Activated CD8-positive, alpha-beta memory T cell treated with anti-CD3 and anti-CD28 coated beads for 1 hour (primary cell): ENCODE measurements at places on chromosomes 11 and 22.

GRCh38 chr11:71452199-71453036 is 585 bp upstream of the NADSYN1 start:
- peak; percentile 29 for DNase-seq

DNA sequence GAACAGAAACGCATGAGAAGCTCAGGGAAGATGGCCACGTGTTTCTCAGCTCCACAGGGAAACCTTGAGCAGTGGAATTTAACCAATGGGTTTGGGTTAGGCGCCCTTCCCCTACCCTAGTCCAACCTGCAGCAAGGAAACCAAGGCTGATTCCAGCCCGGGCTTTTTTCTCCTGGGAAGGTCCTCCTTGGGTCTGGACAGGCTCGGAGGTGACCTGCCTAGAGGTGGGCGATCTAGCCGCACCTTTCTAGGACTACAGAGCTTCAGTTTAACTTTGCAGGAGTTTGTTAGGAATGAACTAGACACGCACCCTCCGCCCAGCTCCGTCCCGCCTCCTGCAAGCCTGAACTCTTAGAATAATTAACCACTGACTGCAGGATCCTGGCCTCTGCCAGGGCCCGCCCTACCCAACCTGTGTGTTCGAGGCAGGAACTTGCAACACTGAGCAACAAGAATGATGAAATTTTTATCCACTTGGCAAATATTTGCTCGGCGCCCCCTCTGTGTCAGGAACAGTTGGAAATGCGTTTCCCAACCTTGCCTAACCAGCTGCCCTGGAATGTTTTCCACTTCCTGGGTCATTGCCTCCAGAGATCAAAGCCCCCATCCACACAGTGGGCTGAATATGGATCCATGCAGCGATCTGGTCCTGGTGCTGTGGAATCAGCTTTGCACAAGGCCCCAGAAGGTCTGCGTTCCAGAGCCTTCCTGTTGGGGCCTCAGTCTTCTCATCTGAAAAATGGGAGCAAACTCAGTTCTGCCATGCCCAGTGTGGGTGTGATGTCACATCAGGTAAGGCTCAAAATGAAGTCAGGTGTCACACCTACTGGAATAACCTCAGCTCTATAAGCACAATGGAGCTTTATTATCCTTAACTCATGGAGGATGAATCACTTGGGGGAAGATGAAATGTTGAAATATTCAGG is 13.3 kb downstream of the MPST start:
- DNase-seq: no peak

DNA sequence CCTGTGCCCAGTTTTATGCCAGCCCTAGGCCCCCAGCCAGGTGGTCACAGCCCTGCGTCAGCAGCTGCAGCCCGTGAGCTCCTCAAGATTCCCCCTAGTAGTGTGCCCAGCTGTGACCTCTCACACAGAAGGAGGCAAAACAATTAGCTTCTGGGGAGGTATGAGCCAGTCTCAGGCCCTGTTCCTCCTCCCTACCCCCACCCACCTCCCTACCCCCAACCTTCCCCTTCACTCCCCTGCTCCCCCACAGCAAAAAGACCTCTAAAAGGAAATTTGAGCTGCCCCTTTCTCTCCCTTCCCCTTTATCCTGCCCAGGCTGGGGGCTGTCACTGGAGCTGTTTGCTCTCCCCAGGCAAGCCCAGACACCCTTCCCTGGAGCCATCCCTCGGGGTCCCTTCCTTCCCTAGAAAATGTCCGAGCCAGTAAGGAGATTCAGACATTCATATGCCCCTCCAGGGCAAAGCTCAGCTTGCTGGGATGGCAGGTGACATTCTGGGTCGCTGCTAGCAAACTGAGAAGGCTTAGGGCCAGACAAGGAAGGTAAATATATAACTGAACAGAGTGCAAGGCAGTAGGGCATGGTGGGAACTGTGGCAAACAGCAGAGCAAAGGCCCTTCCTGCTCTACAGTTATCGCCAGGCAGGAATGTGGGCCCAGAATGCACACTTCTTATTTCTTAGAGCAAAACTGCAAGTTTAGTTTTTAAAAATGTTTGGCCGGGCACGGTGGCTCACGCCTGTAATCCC is 300.2 kb downstream of the MN1 start:
- no peak for DNase-seq

DNA sequence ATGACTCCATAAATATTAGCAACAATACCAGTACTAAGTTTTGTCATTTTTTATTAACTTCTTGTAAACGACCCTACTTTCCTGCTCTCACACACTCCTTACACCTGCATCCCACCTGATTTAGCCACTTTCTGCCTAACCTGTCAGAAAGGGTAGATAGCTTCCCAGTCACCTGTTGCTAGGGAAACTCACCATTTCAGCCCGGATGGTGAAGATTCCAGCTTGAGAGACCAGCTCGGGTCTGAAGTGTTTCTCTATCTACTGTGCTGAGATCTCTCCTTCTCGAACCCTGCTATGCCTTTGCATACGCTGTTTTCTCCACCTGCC is at the start of gene PARVG:
Gene PARVG, plus strand, starts transcription at position 220 of the 327 bp plus-strand sequence. CDS start 2,405 bp downstream, outside the sequence.
- no peak for DNase-seq

DNA sequence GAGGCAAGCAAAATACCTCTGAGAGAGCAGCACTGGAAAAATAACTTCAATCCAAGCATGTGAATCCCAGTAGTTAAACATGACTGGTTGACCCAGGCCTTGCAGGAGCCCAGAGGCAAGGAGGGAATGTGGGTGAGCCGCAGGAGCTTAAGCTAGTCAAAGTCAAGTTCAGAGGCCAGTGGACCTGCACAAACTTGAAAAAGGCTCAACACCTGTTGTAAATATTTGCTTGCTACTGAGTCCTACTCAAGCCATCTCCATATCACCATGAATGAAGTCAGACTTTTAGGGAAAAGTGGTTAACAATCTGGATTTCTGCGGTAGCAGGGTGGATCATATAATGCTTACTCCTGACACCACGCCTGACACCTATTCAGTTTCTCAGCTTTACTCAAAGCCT is 4.8 kb upstream of the CAT start:
- no peak for DNase-seq

GRCh38 chr11:30155428-30155827 is 75.4 kb upstream of the FSHB start:
- no peak for DNase-seq

DNA sequence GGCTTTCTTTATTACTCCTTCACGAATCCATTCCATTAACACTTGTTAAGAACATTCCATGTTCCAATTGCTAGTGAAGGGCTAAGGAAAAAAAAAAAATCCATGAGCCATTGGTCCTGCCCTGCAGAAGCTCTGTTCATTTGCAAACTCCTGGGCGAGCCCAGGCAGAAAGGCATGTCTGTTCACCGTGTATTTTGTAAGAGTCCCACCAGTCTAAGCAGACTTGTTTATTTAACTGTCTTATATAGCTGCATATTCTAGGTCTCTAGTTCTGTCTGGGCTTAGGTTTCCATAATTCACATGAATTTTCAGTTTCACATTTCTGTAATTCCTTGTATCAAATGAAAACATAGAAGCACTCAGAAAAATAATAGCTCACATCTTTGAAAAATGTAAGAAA is 97.4 kb upstream of the POU2AF2 start:
- no peak for DNase-seq

DNA sequence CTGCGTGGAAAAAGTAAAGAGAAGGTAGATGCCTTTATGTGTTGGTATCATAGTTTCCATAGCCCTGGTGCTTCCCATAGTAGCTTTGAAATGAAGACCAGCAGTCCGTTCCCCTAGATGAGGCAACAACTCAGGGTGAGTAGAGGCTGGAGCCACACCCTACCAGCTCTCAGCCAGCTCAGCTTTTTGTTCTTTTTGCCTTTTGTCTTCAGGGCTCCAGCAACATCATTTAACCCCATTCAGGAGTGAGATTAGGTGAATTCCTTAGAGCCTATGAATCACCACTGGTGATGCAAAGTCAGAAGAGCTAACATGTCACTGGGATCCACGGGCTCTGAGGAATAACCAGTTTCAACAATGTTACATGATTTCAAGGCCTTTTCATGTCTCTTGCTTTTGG is 14.0 kb upstream of the SESN3 start:
- DNase-seq: no peak

GRCh38 chr22:43880541-43880991 is 11.2 kb downstream of the PNPLA5 start:
- no peak for DNase-seq

DNA sequence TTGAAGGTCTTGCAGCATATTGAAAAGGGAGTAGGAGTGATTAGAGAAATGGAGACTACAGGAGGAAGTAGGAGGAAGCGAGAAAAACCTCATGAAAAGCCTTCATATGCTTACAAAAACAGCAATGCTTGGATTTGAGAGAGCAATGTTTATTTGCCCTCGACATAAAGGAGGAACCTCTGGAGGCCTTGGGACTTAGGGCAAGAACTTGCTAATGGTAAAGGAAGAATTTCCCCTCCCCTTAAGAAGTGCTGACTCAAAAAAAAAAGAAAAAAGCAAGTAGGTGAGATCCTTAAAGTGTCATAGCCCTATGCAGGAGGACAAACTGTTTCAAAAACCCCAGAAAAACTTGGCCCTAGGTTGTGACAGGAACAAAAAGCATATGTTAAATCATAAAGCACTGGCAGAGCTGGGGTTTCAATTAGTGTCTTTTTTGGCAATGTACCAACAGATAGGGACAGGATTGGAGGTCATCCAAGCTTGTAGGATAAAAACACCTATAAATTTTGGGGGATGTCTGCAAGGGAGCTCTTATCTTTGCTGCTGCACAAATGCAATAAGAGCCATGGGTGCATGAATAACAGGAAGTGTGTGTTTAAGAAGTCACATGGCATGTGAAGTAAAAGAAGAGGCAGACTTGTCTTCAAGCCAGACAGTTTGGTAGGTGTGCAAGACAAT is 4.9 kb downstream of the GLYAT start:
- DNase-seq: no peak

DNA sequence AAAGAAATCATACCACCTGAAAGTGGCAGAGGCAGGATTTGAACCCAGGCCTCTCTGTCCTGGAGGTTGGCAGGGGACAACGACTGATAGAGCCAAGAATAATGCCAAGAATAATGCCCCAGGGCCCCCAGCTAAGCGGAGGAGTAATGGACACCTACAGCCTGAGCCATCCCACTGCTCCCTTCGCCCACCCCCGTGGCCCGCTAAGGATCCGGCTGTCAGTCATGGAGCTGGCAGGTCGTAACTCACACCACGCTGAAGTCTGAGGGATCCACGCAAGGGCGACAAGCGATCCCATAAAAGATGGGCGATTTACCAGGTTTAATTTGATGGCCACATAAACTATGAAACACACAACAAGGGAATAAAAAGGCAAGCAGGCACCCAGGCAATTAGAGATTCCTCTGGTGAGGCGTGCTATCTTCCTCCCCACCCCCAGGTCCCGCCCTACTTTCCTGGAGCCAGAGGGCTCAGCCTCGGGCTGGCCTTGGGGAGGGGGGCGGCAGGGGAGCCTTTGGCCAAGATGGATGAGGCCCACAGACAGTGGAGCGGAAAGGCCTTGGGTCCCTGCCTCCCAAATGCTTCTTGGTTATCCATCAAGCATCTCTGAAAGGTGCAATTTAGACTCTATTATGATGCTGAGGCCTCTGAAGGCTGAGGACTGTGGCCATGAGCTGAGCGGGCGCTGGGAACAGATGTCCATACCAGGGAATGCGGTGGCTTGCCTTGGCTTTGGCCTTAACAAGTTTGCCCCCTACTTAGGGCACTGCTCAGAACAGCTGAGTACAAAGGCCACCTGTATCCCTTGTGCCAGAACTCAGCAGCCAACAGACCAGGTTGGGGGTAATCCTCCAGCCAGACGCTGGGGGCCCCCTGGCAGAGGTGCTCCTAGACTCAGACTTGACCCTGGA is 55.2 kb downstream of the MACROD1 start:
- no peak for DNase-seq

DNA sequence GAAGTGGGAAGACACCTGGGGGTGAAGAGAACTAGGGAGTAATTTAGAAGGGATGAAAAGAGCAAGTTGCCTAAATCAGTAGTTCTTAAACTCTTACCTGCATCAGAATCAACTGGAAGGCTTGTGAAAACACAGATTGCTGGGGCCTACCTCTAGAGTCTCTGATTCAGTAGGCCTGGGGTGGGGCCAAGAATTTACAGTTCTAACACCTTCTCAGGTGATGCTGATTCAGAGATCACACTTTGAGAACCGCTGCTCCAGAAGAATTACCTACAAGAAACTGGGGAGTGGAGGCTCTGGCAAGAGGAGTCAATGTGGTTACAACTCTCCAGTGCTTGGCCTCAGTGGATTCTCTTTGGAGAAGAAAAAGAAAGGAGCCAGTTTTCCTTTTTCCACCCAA is 128.7 kb downstream of the C11orf58 start:
- no peak for DNase-seq

GRCh38 chr11:69014084-69014851 is 1.2 kb upstream of the MRGPRF start:
- DNase-seq: no peak

- no peak for DNase-seq
These were observed 12.9 kb downstream of the MICAL2 start for GRCh38 chr11:12123273-12123672.

DNA sequence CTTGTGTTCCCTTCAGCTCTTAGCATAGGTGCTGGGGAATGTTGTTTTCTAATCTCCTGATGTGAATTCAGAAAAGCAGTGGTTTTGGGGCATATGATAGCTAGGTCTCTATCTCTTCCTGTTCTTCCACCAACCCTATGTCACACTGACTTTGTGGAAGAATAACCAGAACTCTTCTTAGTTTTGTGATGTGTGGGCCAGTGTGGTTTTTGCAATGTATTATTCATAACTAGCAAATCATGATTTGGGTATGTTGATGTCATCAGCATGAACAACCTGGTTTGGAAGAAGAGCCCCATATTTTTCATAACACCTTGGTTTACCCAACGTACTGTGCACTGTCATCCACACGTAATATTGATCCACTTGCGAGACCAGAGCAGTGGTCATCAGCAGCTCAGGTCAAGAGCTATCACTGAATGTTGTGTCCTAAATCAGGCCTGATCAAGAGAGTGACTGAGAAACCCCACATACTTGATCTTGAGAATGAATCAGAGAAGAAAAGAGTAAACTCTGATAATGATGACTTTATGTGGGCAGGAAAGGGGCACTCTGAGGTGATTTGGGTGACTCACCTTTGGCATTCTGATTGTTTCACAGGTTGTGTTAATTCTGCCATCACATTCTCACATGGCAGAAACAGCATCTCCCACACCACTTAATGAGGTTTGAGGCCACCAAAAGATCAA is 19.4 kb upstream of the MS4A6E start:
- no peak for DNase-seq

DNA sequence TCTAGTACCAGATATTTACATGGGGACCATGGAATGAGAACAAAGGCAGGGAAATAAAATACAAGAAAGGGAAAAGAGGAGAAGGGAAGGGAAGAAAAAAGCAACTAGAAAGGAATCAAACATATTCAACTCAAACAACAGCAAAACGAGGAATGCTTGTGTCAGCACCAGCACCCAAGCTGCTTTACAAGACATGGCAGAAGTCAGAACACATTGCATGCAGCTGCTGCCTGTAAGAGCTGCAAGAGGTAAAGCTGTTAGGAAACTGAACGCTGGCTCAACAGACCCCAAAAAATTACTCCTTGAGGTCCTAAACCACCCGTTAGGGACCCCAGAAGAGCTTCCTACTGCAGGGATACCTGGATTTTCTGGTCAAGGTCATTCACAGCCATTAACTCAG is 296.9 kb downstream of the OPCML start:
- DNase-seq: no peak
